ENCODE measurements at places on chromosomes 16 and 17.

DNA sequence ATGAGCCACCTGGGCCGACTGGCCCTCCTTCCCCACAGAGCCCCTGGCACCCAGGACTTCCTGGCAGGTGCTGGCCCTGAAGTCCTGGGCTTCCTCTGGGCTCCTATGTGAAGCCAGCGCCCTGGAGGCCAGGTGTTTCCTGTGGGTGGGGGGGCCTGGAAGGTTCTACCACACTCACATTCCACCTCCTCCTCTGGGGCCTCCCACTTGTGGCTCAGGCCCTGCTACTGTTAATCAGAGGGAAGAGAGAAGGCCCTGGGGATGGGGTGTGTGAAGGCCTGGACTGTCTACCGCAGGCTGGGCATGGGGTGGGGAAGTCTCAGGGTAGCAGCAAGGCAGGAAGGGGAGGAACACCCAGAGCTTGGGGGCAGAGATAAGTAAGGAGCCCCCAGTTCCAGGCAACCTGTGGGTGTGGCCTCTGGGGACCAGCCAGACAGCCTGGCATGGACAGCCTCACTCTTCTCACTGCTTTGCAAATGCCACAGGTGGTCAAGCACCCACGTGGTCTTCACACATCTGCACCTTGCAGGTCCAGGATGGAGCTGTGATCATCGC lies 111.9 kb upstream of the TNRC6C start:
- no peak for DNase-seq

GRCh38 chr17:44757045-44757917 lies 1.5 kb upstream of the ADAM11 start:
- no peak for DNase-seq

- DNase-seq = no peak
These were observed 18.1 kb downstream of the SDK2 start for GRCh38 chr17:73625991-73626673.

DNA sequence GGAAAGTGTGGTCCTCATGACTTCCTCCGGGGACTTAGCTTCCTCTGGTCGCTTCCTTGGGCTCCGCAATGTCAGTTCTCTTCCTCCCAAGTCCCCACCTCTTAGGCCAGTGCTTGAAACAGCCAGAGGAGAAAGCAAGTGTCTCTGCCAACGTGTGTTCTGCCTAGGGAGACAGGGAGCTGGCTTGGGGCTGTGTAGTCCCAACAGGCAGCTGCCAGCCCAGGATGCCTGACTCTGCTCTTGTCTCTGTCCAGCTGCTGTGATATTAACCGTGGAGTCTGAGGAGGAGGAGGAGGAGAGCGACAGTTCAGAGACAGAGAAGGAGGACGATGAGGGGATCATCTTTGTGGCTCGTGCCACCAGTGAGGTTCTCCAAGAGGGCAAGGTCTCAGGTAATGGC lies 13.5 kb upstream of the PLEKHG4 start:
- DNase-seq = no peak

DNA sequence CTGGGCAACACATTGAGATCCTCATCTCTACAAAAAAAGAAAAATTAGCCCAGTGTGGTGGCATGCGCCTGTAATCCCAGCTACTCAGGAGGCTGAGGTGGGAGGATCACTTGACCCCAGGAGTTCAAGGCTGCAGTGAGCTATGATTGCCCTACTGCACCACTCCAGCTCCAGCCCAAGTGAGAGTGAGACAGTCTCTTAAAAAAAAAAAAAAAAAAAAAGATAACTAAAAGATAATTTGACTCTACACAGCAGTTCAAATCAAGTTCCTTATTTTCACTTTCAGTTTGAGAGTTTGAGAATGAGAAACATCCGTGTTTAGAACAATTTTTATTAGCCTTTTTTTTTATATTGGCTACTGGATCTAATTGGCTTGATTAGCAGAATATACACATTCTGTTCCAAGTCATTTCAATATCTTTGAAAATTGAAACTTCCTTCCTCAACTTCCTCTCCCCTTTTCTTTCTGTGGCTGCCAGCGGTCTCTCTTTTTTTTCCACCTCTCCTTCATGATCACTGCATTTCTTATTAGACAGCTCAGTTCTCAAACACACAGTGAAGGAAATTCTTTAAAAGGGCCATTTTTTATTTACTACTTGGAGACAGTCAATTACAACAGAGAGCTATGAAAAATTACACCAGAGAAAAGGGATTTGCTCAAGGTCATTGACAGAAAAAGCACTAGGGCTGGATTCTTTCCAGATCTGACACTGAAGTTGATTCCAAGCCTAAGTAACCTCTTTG lies 4.5 kb upstream of the ACSF2 start:
- DNase-seq = no peak

GRCh38 chr16:69741519-69741918 lies 13.2 kb downstream of the NOB1 start:
- DNase-seq = no peak
